Activated CD4-positive, CD25-positive, alpha-beta regulatory T cell (primary cell): ENCODE measurements at places on chromosomes 4 and X.

DNA sequence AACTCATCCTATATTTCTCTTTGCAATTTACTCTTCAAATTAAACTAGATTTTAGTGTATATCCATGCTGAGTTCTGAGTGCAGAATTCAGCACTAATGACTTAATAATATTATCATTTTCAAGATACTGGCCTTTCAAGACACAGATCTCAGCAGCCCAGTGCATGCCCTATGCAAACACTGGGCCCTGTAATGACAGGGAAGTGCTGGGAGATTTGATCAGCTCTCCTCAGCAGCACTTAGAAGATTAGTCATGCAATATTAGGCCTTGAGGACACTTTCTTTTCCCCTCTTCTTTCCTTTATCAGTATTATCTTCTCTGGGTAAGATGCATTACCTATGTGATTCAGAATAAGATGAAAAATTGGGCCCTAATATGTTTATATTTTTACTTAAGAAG, 207.1 kb downstream of the PPP3CA start:
- DNase-seq: no peak

DNA sequence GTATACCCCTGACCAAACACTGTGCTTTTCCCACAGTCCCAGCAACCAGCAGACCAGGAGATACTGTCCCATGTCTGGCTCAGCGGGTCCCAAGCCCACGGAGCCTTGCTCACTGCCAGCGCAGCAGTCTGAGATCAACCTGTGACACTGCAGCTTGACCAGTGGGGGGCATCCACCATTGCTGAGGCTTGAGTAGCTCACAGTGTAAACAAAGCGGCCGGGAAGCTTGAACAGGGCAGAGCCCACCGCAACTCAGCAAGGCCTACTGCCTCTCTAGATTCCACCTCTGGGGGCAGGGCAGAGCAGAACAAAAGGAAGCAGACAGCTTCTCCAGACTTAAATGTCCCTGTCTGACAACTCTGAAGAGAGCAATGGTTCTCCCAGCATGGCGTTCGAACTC, 58.1 kb downstream of the SLC10A6 start:
- DNase-seq: no peak

DNA sequence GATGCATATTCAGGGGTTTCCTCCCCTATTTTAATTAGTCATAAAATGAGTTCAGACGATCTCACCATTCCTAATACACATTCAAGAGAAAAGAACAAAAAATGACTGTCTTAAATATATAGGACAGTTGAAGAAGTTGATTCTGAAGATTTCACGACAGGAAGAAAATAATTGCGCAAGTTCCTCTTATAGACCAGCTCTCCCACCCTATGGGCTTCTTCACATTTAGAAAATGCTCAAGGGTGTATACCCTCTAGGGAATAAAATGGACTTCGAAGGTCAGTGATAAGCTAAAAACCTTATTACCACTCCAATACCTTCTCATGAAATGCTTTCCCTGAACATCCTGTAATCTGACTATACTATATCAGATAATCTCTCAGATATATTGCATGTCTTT, 149.2 kb upstream of the TEX13C start:
- DNase-seq: no peak

GRCh38 chr4:6473264-6474052, 1.0 kb upstream of the PPP2R2C start:
- no peak for DNase-seq

DNA sequence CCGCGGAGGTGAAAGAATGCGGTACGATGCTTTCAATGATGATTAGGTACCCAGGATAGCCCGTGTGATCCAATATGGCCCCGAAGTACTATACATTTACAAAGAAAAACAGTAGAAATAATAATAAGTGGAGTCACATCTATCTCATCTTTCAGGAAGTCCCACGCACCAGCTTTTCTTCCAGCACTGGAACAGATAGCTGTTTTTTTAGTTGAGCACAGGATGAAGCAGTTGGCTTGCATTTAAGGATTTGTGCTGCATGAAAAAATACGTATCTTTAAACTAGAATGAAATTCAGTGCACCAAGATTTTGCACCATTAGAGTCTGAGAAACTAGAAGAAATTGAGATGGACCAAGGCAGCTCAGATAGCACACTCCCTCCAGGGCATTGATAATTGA, 44.1 kb downstream of the SMIM20 start:
- DNase-seq: no peak

GRCh38 chrX:117990438-117990837, 126.2 kb downstream of the KLHL13 start:
- DNase-seq: no peak

DNA sequence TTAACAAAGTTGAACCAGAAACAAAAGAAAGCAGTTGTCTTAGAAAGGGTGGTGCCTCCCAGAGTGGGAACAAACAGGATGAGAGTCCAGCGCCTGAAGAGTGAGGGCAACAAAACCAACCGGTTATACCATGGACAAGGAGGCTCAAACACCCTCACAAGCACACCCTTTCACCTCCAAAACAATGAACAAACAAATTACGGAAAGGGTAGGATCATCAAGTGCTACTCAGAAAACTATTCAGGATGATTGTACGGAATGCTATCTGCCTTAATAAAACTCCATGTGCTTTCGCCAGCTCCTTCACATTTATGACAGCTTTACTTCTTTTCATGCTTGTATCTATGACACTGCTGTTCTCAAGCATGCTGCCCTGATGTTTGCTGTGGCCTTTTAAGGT, 26.8 kb downstream of the SLC39A8 start:
- DNase-seq: no peak

DNA sequence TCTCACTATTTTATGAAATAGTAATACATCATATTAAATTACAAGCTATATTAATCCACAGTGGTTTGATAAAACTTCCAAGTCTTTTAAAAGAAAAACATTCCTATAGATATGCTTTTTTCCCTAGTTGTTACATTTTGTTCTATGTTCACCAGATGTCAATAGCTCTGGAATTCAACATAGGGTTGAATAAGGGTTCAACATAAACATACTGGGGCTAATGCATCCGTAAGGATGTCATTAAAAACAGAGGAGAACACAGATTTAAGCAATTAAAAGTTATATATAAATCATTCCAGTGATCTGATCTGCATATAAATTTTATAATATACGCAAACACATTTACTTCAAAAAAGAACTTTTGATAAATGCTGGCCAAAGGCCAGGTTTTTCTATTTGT, 32.5 kb downstream of the SULT1B1 start:
- DNase-seq: no peak

DNA sequence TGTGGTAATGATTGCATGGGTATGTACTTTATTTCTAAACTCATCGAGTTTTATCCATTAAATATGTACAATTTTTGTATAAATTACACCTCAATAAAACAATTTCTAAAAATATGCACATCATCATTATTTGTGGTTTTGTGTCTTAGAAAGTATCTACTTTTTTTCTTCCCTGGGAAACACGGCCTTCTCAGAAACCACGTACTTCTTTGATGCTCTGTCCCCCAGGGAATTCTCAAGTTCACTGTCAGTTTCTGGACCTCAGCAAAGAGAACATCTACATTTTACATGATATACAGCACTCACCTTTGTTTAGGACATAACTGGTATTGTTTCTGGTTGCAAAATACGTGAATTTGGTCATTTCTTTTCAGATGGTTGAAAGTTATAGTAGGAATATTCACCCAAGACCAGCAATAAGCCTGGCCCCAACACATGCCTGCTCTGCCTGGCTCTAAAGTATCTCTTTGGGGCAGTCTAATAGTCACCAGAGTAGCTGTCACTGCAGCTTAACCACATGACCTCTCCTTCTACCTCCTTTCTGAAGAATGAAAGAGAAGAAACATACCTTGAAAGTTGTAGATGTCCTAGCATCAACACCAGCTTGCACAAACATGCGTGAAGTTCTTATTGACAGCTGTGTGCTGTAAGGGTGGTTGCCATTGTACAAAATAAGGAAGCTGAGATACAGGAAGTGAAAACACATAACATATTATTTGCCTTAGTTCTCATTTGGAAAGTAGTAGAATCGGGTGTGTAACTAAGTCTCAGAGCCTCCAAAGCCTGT, 48.4 kb upstream of the SPANXN4 start:
- no peak for DNase-seq

DNA sequence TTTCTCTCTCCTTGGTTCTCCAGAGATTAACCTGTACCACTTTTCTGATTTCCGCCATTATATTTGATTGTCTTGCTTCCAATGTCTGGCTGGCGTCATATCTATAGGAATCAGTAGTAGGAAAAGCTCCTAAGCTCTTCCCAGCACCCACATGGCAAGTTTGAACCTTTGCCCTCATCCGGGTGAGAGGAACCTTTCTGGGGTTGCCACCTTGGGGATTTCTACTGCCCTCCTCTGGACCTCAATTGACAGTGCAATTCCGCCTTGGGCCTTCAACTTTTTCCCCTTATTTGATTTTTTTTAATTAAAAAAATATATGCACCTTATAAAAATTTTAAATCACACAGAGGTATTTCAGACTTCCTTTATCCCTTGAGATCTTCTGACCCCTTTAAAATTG, 2.0 kb upstream of the CXorf66 start:
- no peak for DNase-seq

GRCh38 chrX:53587795-53588420, 98.6 kb downstream of the HUWE1 start:
- no peak for DNase-seq

DNA sequence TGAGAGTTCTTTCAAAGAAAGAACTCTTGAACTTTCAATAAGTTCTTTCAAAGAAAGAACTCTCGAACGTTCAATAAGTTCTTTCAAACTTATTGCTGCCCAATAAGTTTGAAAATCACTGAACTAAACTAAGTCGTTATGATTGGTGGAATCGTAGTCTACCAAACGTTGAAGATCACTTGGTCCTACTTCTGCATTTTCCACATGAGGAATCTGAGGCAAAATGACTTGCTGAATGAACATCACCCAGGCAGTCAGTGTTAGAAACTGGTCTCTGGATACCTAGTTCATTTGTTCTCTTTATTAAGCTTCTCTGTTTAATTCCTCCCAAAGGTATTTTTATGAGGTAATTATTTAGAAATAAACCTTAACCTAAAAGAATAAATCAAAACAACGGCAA, 7.1 kb upstream of the CNOT6L start:
- no peak for DNase-seq

DNA sequence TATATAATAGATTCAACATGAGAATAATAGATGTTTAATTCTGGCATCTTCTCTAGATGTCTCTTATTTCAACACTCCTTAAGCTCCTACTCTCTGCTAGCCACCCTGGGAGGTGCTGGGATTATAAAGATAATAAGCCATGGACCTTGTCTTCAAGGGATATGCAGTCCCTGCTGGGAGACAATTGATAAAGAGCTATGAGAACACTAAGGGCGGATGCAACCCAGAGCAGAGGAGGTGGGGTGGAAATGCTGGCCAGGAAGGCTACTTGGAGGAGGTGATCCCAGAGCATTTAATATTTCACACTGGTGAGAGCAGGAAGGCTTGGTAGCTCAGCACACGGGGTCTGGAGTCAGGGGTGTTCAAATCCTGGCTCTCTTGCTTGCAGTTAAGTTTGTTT, 18.3 kb upstream of the PGRMC2 start:
- DNase-seq: no peak

- no peak for DNase-seq
Observed at GRCh38 chrX:63514569-63515080, 163.5 kb upstream of the SPIN4 start.

DNA sequence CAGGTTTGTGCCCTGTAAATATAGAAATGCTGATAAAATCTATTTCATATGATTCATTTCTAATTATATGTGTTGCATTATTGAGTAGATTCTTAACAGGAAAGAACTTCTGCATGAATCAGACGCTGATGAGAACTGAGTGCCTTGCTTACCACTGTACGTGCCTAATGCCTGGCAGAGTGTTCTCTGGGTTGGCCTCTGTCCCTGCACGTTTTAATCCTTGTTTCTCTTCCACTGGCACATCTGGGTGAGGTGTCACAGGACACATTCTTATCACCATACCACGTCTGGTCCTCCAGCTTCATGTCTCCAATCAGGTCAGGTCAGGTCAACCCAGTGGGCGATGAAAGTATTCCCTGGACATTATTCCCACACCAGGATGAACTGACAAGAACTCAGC, 53.6 kb downstream of the KLF3 start:
- DNase-seq: no peak

- no peak for DNase-seq
Observed at GRCh38 chr4:8047837-8048678, 108.4 kb upstream of the AFAP1 start.

- no peak for DNase-seq
Observed at GRCh38 chr4:80103629-80104028, 30.6 kb upstream of the ANTXR2 start.

DNA sequence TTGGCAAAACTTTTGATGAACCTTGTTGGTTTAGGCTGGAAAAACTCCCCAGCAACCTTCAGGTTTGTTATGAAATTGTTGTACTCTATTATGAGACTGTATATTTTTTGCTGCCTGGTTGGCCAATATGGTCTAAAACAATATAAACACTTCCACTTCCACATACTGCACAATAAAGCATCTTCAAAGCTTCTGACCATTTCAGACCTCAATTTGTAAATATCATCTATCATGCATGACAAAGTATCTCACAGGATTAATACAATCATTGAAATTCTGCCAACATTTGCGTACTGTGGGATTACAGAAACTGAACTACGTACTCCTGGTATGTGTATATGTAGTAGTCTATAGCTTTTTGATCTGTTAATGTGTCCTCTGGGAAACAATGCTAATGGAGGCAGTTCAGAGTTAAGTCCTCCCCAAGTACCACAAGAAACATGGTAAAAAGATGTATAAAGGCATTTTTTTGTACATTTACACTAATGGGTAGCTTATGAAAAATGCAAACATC, 40.4 kb downstream of the GPC4 start:
- DNase-seq: no peak

GRCh38 chrX:125947501-125947900, 218.6 kb downstream of the DCAF12L2 start:
- DNase-seq: no peak

GRCh38 chr4:174012135-174012885, 271.2 kb downstream of the FBXO8 start:
- no peak for DNase-seq
